ENCODE measurements at places on chromosomes 2 and 18. TPM values are rescaled to one million over a fixed set of nuclear protein-coding genes. Genes with fewer than 3 reads are reported as not detected.

DNA sequence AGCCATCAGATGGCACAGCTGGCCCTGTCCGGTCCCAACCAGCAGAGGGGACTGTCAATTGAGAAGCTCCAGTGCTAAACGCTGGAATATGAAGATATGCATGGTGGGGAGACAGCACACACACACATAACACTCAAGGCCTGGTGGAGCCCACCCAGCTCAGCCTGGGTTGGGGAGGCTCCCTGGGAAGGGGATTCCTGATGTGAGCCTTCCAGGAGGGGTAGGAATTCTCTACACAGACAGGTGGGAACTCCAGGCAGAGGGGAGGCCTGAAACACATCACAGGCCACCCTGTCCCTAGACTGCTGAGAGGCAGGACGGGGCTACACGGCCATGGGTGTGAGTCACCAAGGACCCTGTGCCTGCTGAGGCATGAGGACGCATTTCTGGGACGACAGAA lies 49.4 kb upstream of the SH3RF3 start:
- H3K4me1 ChIP-seq: no peaks in the 10 kb centered on the region
- no peaks in the 10 kb centered on the region for H3K36me3 ChIP-seq
- H3K4me3 ChIP-seq: no peak overlapping the region

PKDCC gene
- 335 TPM for total RNA-seq

DNA sequence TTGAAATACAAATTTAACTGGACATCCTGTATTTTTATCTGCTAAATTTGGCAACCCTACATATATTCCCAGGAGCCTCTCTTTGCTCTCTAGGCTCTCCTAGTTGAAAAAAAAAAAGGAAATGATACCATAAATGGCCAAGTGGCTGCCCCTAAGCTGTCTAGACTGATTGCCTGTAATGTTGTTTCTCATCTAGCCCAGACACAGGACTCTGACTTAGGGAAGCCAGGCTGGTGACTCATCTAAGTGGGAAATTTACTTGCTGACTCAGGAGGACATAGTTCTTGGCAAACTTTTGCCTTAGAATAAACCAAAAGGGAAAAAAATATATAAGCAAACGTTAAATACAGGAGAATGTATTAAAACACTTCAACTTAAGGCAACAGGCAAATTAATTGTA lies 14.6 kb upstream of the ITGAV start:
- no peaks in the 10 kb centered on the region for H3K27me3 ChIP-seq
- H3K4me1 ChIP-seq: peaks cover 8% of the 10 kb centered on the region
- no peak overlapping the region for H3K4me3 ChIP-seq
- DNase-seq: no peak
- no peak overlapping the region for H3K27ac ChIP-seq
- no peaks in the 10 kb centered on the region for H3K36me3 ChIP-seq

IL36G gene
- not detected for total RNA-seq

DNA sequence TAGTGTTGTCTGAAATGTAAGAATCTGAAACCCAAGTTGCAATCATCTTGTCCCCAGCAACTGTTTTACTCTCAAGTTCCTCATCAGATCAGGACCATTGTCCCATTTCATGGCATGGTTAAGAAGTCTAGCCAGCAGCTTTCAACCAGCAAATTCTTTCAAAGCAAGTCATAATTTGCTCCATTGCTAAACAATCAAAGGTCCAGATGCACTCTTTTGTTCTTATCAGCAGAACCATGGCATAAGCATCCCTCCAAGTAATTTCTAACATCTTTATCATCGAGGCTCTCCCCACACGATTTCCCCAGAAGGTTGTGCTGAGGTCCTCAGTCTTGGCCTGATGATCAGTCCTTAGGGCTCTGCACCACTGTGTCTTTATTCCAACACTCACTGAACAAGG lies 67.5 kb upstream of the APCDD1 start:
- no peak overlapping the region for H3K4me3 ChIP-seq
- H3K36me3 ChIP-seq: no peaks in the 10 kb centered on the region

ANKRD30B gene
- total RNA-seq: not detected

DNA sequence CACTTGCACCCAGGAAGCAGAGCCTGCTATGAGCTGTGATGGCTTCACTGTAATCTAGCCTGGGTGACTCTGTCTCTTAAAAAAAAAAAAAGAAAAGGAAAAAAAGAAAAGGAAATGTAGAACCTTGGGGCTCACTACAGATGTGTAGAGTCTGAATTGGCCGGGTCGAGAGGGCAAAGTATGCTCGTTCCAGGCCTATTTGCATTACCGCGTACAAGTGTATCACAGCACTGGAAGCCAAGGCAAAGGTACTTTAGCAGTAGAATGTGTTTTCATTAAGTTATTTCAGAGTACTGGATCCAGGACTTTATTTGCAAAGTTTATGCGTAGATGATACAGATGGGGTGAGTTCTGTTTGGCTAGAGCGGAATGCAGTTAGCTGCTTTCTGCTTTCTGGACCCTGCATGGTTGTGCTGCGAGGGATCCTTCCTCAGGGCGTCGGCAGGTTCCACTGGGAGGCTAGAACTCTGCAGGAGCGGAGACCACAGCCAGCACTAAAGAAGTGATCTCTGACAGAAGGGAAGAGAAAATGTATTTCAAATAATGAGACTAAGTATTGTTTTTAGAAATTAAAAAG lies 51.8 kb downstream of the LDLRAD4 start:
- no peak overlapping the region for H3K4me3 ChIP-seq
- DNase-seq: no peak
- no peaks in the 10 kb centered on the region for H3K36me3 ChIP-seq
- peaks cover 24% of the 10 kb centered on the region for H3K27me3 ChIP-seq

DNA sequence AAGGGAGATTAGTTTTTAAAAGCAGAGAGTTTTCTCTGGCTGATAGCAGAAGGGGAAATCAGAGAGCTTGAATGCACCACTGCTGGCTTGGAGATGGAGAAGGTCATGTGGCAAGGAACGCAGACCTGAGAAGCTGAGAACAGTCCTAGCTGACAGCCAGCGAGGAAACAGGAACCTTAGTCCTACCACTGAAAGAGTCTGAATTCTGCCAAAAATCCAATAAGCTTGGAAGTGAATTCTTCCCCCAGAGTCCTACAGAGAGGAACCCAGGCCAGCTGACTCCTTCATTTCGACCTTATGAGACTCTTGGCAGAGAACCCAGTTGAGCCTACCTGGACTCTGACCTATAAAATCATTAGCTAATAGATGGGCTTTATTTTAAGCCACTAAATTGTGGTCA lies 371.9 kb upstream of the TNP1 start:
- no peaks in the 10 kb centered on the region for H3K27me3 ChIP-seq
- H3K27ac ChIP-seq: no peak overlapping the region
- peaks cover 6% of the 10 kb centered on the region for H3K36me3 ChIP-seq

- DNase-seq: no peak
- H3K4me1 ChIP-seq: peaks cover 8% of the 10 kb centered on the region
- H3K27ac ChIP-seq: no peak overlapping the region
- H3K27me3 ChIP-seq: peaks cover 2% of the 10 kb centered on the region
Measured at GRCh38 chr18:40412410-40412809, 1542.6 kb upstream of the PIK3C3 start.

- no peaks in the 10 kb centered on the region for H3K27me3 ChIP-seq
- H3K36me3 ChIP-seq: no peaks in the 10 kb centered on the region
- DNase-seq: no peak
- H3K4me1 ChIP-seq: peaks cover 23% of the 10 kb centered on the region
Measured at GRCh38 chr18:39600894-39601293, 2035.3 kb upstream of the CELF4 start.

GRCh38 chr2:54549917-54550518 lies 93.9 kb downstream of the SPTBN1 start:
- no peak overlapping the region for H3K4me3 ChIP-seq
- H3K36me3 ChIP-seq: no peaks in the 10 kb centered on the region
- no peak for DNase-seq
- no peak overlapping the region for H3K27ac ChIP-seq
- peaks cover 37% of the 10 kb centered on the region for H3K4me1 ChIP-seq

DNA sequence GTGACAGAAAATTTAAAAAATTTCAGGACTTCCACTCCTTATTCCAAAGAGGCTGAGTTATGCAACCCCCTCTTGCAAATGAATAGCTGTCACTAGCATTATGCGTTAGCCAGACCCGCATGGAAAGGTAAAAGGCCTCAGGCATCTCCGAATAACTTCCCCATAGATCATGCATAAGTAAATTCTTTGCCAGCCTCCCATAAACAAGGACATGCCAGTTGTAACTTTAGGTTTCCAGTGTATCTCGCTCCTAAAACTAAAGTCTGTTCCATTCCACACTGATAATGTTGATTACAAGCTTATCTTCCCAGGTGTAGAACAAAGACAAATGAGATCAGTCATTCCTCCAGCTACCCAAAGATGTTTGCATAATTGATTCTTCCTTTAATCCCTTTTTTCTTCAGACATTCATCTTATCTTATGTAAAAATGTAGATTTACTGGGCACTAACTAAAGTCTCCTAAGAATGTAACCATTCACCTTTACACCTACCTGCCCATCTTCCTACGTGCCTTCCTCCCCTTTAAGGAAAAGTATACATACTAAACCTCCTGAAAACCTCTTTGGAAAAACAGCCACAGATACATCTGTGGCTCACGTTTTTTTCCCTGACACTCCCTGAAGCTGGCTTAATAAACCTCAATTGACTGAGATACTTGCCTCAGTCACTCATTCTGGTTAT lies 13.6 kb upstream of the NFU1 start:
- H3K27me3 ChIP-seq: peaks cover 32% of the 10 kb centered on the region
- peaks cover 23% of the 10 kb centered on the region for H3K4me1 ChIP-seq
- H3K4me3 ChIP-seq: no peak overlapping the region
- no peak overlapping the region for H3K27ac ChIP-seq
- peaks cover 2% of the 10 kb centered on the region for H3K36me3 ChIP-seq

AGXT gene
- 1.0 TPM for total RNA-seq

- no peaks in the 10 kb centered on the region for H3K4me1 ChIP-seq
- no peak overlapping the region for H3K27ac ChIP-seq
- H3K4me3 ChIP-seq: no peak overlapping the region
- no peaks in the 10 kb centered on the region for H3K36me3 ChIP-seq
- H3K27me3 ChIP-seq: peaks cover 9% of the 10 kb centered on the region
Measured at GRCh38 chr2:104404526-104404925, 449.4 kb upstream of the POU3F3 start.

KIF5C gene
- 26.8 TPM for total RNA-seq

- no peaks in the 10 kb centered on the region for H3K27me3 ChIP-seq
- peaks cover 2% of the 10 kb centered on the region for H3K4me1 ChIP-seq
- no peaks in the 10 kb centered on the region for H3K36me3 ChIP-seq
Measured at GRCh38 chr2:57437077-57437476, 609.5 kb upstream of the VRK2 start.

GRCh38 chr2:46645681-46646162 lies 166.4 kb downstream of the TMEM247 start:
- H3K27ac ChIP-seq: no peak overlapping the region
- no peak overlapping the region for H3K4me3 ChIP-seq
- H3K4me1 ChIP-seq: peaks cover 7% of the 10 kb centered on the region
- DNase-seq: no peak

DNA sequence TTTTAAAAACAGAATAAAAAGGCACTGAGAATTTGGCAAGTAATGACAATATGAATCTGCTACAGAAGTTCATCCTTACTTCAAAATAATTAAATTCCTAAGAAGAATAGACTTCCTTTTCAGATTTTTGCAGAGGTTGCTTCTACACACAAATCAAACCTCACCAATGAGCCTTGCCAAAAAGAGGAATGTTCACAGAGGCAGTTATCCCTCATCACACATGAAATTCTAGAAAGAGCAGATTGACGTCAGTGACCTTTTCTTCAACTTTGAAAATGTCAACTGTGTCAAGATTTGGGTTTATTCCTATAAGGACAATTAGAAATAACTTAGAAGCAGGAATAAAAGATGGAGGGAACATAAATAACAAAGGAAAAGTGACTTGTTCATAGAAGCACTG lies 64.6 kb downstream of the MBD2 start:
- peaks cover 26% of the 10 kb centered on the region for H3K36me3 ChIP-seq
- no peak overlapping the region for H3K27ac ChIP-seq
- H3K27me3 ChIP-seq: no peaks in the 10 kb centered on the region
- no peak overlapping the region for H3K4me3 ChIP-seq

DNA sequence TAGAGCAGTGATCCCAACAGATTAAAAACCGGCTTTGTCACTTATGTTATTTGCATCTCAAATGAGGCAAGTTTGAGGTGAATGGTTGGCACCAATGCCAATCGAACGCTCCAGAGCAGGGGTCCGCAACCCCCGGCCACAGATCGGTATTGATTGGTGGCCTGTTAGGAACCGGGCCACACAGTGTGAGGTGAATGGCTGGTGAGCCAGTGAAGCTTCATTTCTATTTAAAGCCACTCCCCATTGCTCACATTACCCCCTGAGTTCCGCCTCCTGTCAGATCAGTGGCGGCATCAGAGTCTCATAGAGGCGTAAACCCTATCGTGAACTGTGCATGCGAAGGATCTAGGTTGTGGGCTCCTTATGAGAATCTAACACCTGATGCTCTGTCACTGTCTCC lies 132.0 kb downstream of the TMEM182 start:
- H3K27me3 ChIP-seq: no peaks in the 10 kb centered on the region
- H3K36me3 ChIP-seq: no peaks in the 10 kb centered on the region
- H3K4me3 ChIP-seq: no peak overlapping the region
- H3K4me1 ChIP-seq: peaks cover 9% of the 10 kb centered on the region

- peak overlapping the region; percentile 2 for H3K27ac ChIP-seq
- H3K4me3 ChIP-seq: no peak overlapping the region
- no peaks in the 10 kb centered on the region for H3K27me3 ChIP-seq
- no peak for DNase-seq
- H3K4me1 ChIP-seq: peaks cover 15% of the 10 kb centered on the region
Measured at GRCh38 chr2:215966274-215966673, 47.1 kb downstream of the MREG start.

XDH gene
- 4.8 TPM for total RNA-seq

DNA sequence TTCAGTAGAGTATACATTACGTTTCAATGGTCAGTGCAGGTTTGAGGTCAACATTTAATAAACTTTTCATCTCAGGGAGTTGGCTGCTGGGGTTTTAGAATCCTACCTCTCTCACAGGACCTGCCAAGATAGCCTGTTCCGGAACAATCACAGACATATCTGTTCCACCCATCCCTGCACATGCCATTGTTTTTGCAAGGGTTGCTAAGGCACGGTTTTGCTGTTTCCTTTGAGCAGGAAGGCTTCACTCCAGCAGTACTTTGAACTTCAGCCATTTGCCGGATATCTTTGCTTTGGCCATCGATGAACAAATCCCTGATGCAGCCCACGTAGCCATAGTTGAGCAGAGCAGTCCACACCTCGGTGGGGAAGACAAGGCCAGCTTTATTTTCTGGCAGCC lies 493.8 kb downstream of the NRXN1 start:
- peaks cover 21% of the 10 kb centered on the region for H3K4me1 ChIP-seq
- no peaks in the 10 kb centered on the region for H3K27me3 ChIP-seq
- peak overlapping the region; percentile 34 for H3K27ac ChIP-seq
- H3K36me3 ChIP-seq: no peaks in the 10 kb centered on the region
- DNase-seq: no peak

DNA sequence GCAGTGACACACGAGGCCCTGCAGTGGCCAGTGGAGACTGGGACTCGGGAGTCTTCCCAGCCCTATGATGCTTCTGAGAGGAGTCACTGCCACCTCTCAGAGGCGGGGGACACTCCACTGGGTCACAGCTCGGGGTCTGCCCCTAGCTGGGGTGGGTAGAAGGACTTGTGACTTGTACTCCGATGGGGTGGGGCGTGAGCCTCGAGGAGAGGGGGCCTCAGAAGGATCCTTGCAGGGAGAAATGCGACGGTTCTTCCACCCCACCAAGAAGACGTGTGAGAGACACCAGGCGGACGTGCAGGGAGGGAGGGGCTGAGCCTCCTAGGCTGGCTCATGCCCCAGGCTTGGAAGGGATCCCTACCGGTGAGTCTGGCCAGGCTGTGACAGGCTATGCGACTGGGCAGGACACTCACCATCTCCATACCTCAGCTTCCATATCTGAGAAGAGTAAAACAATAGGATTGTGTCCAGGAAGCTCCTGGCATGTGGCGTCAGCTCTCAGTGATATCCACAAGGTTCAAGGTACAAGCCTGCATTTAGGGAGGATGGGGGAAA lies 11.1 kb upstream of the OTOS start:
- no peaks in the 10 kb centered on the region for H3K36me3 ChIP-seq
- no peak for DNase-seq
- H3K4me3 ChIP-seq: no peak overlapping the region
- H3K27me3 ChIP-seq: peaks cover 33% of the 10 kb centered on the region

MPP4 gene
- total RNA-seq: not detected

Data from progenitor cell of endocrine pancreas (in vitro differentiated cells).